ENCODE measurements at places on chromosomes 6 and 20.

GRCh38 chr6:170421921-170422320 is 115.4 kb downstream of the FAM120B start:
- no peak for DNase-seq

DNA sequence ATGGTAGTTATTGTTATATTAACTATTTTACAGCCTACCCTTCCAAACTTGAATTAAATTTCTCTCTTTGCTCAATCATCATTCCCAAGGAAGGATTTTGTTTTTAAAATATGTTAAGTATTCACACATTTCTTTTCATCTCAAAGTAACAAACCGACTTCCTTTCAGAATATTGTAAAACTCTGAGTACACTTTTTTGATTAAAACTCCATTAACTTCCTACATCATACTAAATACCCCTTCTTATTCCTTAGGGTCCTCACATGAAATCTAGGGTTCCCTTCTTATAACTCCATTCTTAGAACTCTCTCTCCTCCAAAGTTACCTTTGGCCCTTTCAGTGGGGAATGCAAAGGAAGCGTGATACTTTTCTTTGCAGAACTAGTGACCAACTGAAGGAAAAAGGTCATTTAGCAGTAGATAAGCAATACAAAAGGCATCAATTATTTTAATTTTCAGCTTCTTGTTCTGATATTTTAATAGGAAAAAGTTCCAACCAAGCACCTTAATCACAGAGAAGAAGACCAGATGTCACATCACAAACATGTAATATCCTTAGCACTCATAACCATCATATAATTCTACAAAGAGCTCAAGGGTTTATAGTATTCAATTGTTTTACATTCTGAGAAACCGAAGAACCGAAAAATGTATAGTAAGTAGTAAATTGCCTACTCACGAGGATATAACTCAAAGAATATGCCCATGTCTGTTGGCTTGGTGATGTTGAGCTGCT is 494 bp downstream of the RHAG start:
- no peak for DNase-seq

GRCh38 chr6:42103216-42103615 is 39.2 kb downstream of the C6orf132 start:
- no peak for DNase-seq

DNA sequence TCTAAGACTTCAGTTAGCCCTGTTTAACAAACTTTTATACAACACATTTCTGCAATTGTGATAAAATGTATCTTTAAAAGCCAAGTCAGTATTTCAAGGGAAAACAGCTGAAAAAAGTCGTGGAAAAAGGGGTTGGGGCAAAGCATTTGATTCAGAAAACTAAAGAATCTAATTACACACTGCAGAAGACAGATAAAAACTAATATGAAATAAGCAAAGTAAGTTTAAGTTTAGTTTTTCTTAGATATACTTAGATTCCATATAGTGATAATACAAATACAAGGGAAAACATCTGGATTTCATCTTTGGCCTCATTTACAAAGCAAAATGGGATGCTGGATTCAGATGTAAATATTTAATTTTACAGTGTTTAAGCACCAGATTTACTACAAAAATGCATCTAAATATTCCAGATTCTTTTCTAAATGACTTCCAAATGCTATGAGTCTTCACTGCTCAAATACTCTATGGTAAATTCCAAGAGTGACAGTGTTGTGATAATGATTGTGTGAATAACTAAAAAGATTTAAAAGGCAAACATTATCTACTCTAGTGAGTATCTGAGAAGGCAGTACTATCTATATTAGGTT is 1.5 kb upstream of the ADNP start:
- no peak for DNase-seq

GRCh38 chr6:52498538-52499017 is 78.3 kb downstream of the TRAM2 start:
- no peak for DNase-seq

- no peak for DNase-seq
Measured at GRCh38 chr6:17519120-17519519, 81.0 kb upstream of the FAM8A1 start.

DNA sequence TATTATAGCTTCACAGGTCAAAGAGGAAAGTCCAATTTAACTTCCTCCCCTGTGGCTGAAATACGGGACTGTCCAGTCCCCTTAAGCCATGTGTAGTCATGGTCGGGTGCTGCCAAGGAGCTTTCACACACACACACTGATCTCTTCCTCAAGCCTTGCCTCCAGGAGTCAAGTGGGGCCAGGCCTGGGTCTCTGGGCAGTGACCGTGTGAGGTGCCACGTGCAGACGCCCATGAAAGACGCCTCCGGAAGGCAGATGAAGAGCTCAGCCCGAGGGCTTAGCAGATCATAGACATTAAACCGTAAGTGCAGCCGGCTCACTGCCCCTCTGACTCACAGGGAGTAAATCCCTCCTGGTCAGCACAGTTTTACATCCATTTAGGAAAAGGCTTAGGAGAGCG is 4.2 kb downstream of the GABRR2 start:
- DNase-seq: no peak

DNA sequence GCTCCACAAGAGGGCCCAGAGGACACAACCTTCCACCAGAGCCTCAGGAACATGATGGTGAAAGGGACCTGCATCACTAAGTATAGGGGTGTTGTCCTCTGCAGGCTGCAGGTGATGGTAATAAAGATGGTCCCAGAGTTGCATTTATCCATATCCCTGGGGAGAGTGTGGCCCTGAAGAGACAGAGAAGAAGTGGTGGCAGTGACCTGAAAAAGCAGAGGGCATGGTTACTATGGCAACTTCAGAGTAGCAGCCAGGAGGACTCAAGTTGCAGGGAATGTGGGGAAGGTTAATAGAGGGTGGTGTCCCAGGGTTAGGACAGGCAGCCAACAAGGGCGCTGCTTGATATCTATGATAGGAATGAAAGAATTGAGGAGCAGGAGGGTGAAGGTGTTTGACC is 57.1 kb downstream of the HLA-A start:
- DNase-seq: no peak

GRCh38 chr6:93300661-93301060 is 118.7 kb downstream of the EPHA7 start:
- no peak for DNase-seq

- DNase-seq: no peak
Measured at GRCh38 chr20:2846698-2847097, 6.2 kb downstream of the VPS16 start.

DNA sequence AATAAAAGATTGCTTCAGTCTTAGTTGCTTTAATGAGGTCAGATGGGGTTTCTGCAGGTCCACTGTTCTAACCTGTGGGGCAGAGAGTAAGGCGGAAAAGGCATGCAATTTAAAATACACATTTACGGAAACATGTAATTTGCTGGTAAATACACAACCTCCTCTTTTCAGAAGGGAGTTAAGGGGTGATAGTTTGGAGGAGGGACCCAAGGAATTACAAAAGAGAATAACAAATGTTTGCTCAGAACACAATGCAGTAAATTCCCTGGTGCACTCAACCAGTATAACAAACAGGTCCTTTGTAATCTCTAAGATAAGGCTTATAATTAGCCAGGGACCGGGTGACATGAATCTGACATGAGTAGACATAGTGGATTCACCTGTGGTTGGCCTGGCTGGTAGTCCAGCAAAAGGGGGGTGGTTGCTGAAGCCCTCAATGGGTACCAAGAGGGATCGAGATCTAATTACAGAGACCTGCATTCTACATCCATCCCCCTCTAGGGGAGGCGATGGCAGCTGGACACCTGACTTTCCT is 295.1 kb downstream of the PHACTR1 start:
- DNase-seq: no peak

All from RCC 7860 (cell line).